ENCODE measurements at places on chromosomes 16 and 17. TPM values are rescaled to one million over a fixed set of nuclear protein-coding genes. Genes with fewer than 3 reads are reported as not detected.
A peak's percentile ranks its signal among the peaks of the same experiment; 100 is the strongest.

GRCh38 chr16:60077861-60078260 is 1343.7 kb upstream of the GOT2 start:
- H3K4me3 ChIP-seq: no peak overlapping the region
- H3K27me3 ChIP-seq: no peaks in the 10 kb centered on the region
- H3K36me3 ChIP-seq: no peaks in the 10 kb centered on the region

DNA sequence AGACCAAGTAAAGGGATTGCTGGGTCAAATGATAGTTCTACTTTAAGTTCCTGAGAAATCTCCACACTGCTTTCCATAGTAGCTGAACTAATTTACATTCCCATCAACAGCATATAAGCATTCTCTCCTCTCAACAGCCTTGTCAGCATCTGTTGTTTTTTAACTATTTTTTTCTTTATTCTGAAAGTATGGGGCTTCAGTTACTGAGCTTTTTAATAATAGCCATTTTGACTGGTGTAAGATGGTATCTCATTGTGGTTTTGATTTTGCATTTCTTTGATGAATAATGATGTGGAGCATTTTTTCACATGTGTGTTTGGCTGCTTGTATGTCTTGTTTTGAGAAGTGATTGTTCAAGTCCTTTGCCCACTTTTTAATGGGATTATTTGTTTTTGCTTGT is 2.5 kb downstream of the KRTAP2-2 start:
- no peaks in the 10 kb centered on the region for H3K36me3 ChIP-seq
- H3K4me1 ChIP-seq: no peaks in the 10 kb centered on the region
- no peak overlapping the region for H3K4me3 ChIP-seq
- H3K27ac ChIP-seq: no peak overlapping the region
- no peak for DNase-seq
- H3K27me3 ChIP-seq: peaks cover 7% of the 10 kb centered on the region

- no peak for DNase-seq
- no peak overlapping the region for H3K27ac ChIP-seq
- H3K27me3 ChIP-seq: no peaks in the 10 kb centered on the region
- no peak overlapping the region for H3K4me3 ChIP-seq
Observed at GRCh38 chr17:43608313-43608712, 53.4 kb downstream of the MEOX1 start.

Gene CFAP119
- polyA plus RNA-seq: 6.5 TPM

- peak overlapping the region; percentile 93 for H3K27ac ChIP-seq
- no peaks in the 10 kb centered on the region for H3K27me3 ChIP-seq
- peaks cover 17% of the 10 kb centered on the region for H3K36me3 ChIP-seq
- H3K4me1 ChIP-seq: peaks cover 5% of the 10 kb centered on the region
Observed at GRCh38 chr17:42403150-42403549, 14.9 kb upstream of the STAT3 start.

DNA sequence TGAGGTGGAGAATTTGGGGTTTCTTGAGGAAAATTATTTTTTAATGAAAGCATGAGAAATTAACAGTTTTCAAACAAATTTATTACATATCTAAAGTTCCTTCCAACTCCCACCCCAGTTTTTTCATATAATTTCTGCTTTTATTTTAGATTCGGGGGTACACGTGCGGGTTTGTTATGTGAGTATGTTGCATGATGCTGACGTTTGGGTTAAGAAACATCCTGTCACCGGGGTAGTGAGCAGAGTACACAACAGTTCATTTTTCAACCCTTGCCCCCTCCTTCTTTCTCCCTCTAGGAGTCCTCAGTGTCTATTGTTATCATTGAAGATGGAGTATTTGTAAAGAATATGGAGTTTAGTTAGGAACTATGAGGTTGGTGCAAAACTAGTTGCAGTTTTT is 31.8 kb upstream of the CDYL2 start:
- peak; percentile 6 for DNase-seq
- no peak overlapping the region for H3K27ac ChIP-seq
- H3K4me1 ChIP-seq: no peaks in the 10 kb centered on the region

- H3K36me3 ChIP-seq: no peaks in the 10 kb centered on the region
- H3K27me3 ChIP-seq: peaks cover 3% of the 10 kb centered on the region
- no peak overlapping the region for H3K27ac ChIP-seq
- no peak for DNase-seq
- H3K4me3 ChIP-seq: no peak overlapping the region
Observed at GRCh38 chr16:86821895-86822294, 243.5 kb downstream of the FOXL1 start.

GRCh38 chr17:47915776-47916398 is 19.9 kb downstream of the SP2 start:
- no peak overlapping the region for H3K27ac ChIP-seq
- H3K27me3 ChIP-seq: no peaks in the 10 kb centered on the region
- no peak overlapping the region for H3K4me3 ChIP-seq
- no peak for DNase-seq
- H3K36me3 ChIP-seq: peaks cover 3% of the 10 kb centered on the region

Gene LIMD2
- 13.4 TPM for polyA plus RNA-seq

Gene TMEM238L
- polyA plus RNA-seq: 20.0 TPM

DNA sequence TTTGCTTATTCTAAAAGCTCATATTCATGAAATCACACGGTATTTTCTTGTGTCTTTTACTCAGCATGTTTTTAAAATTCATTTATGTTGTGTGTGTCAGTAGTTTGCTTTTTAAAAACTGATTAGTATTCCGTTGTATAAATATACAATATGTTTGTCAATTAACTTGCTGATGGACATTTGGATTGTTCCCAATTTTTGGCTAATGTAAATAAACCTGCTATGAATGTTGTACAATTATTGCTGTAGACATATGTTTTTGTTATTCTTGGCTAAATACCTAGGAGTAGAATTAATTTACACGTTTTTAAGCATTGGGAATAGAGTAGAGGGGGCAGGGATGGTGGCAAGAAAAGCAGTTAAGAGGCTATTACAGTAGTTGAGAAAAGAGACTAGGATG is 199.5 kb upstream of the CCL2 start:
- H3K27me3 ChIP-seq: no peaks in the 10 kb centered on the region
- no peak for DNase-seq
- H3K27ac ChIP-seq: no peak overlapping the region
- no peak overlapping the region for H3K4me3 ChIP-seq
- no peaks in the 10 kb centered on the region for H3K36me3 ChIP-seq

Gene ACSF2
- 104 TPM for polyA plus RNA-seq
